Ascending aorta (tissue), 2 donors: ENCODE measurements at places on chromosomes 16 and 17.

GRCh38 chr17:77282524-77283515 lies 142.1 kb downstream of the SEC14L1 start:
- DNase-seq = no peak

DNA sequence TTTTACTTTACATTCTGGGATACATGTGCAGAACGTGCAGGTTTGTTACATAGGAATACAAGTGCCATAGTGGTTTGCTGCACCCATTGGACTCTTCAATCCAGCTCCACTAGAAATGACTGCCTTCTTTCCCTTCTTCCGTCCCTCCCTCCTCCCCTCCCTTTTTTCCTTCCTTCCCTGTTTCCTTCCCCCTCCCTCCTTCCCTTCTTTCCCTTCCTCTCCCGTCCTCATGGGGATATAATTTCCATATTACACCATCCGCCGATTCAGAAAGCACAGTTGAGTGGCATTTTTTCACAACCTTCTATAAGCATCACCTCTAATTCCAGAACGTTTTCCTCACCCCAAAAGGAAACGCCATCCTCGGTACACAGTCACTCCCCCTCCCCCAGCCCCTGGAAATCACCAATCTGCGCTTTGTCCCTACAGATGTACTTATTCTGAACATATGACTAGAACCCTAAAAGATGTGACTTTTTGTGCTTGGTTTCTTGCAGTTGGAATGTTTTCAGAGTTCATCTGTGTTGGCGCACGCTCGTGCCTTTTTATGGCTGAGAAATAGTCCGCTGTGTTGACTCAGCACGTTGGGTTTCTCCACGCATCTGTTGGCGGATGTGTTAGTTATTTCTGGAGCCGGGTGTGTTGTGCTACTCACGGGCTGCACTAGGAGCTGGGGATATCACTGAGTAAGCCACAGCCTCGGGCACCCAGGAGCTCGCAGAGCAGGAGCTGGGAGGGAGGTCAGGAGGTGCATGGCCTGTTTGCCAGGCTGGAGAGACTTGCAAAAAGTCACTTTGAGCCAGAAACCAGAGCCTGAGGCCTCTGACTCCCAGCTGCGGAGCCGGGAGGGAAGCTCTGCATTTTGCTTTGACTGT lies 336.4 kb downstream of the SEC14L1 start:
- peak; percentile 96 for DNase-seq

GRCh38 chr17:28996554-28997096 lies 9.2 kb downstream of the SEZ6 start:
- no peak for DNase-seq

- DNase-seq = no peak
Measured at GRCh38 chr16:57801098-57801808, 1.0 kb downstream of the KIFC3 start.

DNA sequence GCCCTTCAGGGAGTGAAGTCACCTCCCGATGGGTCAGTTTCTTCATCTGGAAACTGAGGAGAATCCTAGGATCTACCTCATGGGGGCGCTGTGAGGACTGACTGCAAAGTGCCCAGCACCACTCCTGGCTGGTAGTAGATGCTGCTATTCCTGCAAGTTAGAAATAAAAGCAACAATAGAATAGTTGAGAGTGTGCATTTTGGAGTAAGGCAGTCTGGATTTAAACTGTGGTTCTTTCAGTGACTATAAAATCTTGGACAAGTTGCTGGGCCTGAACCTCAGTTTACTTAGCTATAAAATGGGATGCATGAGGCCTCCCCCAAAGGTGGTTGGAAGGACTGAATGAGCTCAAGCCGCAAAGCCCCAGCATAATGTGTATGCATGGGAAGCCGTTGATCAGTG lies 70.6 kb downstream of the CYB5B start:
- no peak for DNase-seq

GRCh38 chr17:78800132-78800931 lies 18.3 kb upstream of the CYTH1 start:
- DNase-seq = no peak

- DNase-seq = peak; percentile 17
Measured at GRCh38 chr16:20866145-20866772, 33.9 kb downstream of the DCUN1D3 start.

- no peak for DNase-seq
Measured at GRCh38 chr17:13176436-13176835, 158.6 kb upstream of the ELAC2 start.

DNA sequence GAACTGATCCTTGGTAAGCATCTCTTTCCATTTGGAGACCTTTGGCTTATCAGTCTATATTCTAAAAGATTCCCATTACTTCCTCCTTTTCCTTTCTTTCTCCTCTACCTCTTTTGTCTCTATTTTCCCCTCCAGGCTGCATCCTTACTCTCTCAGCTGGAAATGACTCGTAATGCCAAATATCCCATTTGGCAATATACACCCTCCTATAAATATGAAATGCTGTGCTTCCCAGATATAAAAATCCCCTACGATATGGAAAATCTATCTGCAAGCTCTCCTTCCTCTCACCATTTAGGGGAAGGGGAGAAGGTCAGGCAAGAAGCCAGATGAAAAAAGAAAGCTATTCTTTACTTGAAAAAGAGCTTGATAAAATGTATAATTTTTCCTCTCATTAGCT lies 39.9 kb downstream of the XPO6 start:
- DNase-seq = no peak

DNA sequence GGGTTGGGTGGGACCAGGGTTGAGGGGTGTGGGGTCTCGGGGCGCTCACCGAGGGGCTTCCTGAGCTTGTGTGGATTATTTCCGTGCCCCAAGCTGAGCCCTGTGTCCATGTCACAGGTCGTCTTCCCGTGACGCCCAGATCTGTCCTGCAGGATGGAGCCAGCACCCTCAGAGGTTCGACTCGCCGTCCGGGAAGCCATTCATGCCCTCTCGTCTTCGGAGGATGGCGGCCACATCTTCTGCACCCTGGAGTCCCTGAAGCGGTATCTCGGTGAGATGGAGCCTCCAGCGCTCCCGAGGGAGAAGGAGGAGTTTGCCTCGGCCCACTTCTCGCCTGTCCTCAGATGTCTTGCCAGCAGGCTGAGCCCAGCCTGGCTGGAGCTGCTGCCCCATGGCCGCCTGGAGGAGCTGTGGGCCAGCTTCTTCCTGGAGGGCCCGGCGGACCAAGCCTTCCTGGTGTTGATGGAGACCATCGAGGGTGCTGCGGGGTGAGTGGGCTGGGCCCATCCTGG lies 1.0 kb downstream of the TELO2 start:
- peak; percentile 80 for DNase-seq

GRCh38 chr17:4017377-4017776 lies 53.1 kb upstream of the ATP2A3 start:
- DNase-seq = peak; percentile 56

DNA sequence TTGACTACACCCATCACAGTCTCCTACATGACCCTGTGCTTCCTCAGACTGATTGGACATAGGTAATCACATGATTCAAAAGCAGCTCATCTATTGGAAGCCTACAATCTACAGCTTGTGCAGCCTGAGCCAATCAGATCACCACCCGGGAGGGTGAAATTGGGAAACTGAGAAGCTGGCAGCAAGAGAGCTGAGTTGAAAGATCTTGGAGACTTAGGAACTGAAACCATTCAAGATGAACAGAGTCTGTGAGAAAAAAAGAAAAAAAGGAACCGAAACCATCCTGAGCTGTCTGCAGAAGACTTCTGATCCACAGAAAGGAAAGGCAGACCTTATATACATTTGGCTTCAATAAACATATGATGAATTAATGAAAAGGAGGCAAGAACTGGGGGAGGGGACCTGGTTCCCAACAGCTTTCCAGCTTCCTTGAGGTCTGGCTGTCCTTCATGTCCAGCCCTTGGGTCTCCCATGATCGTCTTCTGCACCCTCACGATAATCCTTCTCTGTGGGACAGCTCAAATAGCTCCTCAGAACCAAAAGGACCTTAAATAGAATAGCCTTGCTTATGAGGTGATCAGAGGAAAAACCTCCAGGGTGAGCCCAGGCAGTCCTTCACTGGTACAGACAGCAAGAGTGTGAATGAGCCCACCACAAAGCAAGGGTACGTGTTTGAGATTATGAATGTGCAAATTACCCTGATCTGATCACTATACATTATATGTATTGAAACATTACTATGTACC lies 32.6 kb downstream of the PLXDC1 start:
- no peak for DNase-seq

- no peak for DNase-seq
Measured at GRCh38 chr17:81301195-81302144, 6.4 kb upstream of the SLC38A10 start.

DNA sequence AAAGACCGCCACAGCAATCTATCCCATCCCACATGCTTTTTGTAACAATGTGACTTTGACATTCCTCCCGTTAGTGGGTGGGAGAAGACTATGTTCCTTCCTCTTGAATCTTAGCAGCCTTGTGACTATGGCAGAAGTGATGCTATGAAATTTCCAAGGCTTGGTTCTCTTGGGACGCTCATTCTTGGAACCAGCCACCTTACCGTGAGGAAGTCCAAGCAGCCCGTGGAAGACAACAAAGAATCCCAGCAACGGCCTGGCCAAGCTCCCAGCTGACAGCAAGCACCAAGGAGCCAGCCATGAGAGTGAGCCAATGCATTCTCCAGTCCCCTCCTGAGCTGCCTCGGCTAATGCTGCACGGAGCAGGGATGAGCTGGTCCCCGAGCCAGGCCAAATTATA lies 62.3 kb downstream of the VPS53 start:
- no peak for DNase-seq

DNA sequence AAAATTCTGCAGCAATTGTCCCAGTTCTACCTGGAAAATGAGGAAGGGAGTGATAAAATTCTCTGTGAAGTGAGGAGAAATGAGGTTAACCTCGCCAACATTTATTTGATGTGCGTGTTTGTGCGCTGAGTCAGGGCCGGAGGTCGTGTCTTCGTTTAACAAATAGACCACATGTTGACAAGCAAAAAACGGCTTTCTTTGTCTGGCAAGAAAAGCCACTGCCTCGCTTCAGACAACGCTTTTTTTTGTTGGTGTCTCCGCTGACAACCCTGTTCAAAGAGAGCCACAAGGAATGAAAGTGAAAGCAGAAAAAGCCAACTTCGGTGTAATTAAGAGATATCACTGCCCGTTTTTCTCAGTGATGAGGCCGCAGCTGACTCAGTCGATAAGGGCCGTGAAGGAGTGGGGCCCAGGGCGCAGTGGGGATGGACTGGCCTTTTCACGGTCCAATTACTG lies 510.6 kb downstream of the CDH13 start:
- no peak for DNase-seq

GRCh38 chr17:9087921-9088320 lies 66.6 kb downstream of the NTN1 start:
- no peak for DNase-seq
